Stimulated activated CD4-positive, alpha-beta T cell treated with anti-CD3 and anti-CD28 coated beads, Interleukin-1b, Interleukin-23, amount 100 ng/mL, for 1 hour (primary cell): ENCODE measurements at places on chromosomes 7 and 10.

GRCh38 chr7:29202651-29203069 lies 8.1 kb downstream of the CHN2 start:
- DNase-seq: no peak

DNA sequence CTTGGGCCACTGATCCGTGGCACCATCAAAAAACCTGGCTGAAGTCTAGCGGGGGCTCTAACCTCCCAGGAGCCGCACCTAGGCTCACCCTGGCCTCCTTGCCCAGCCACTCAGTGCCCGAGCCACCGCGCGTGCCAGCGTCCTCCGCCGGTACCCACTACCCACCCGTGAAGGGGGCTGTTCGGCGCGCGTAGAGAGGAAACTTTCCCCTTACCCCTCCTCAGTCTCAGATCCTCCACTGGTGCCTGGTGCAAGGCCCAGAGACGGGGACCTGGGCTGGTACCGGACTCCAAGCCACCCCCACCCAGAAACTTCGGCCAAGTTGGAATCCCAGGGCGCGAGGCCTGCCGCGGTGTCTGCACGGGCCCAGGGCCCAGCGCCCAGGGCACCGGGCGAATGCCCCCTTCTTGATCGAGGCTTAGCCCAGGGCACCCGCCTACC lies 3.5 kb upstream of the EBF3 start:
- DNase-seq: no peak

DNA sequence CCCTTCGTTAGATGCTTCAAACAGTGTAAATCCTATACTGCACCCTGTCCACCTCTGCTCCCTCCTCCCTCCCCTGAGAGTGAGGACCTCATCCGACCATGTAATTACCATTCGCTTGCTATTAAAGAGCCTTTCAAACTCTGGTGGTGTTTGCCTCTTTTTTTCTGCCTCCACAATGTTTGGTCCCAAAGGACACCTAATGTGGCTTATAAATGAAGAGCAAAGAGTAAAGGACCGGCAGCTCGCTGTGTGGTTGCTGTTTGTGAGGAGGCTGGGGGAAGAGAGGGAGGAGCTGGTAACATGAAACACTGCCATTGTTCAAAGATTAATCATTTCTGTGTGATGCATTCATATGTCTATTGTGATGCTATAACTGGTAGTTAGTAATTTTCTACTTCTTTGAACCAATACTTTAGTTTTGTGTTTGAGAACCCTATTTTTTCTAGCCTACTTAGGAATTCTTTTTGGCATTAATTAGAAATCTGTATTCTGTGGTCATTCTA lies 27.9 kb downstream of the MTURN start:
- DNase-seq: no peak

- DNase-seq: no peak
Observed at GRCh38 chr7:37546677-37547076, 98.0 kb upstream of the ELMO1 start.

GRCh38 chr7:8389593-8390261 lies 43.7 kb upstream of the NXPH1 start:
- DNase-seq: no peak

- no peak for DNase-seq
Observed at GRCh38 chr7:49775949-49776443, 2.6 kb downstream of the VWC2 start.

GRCh38 chr7:24733414-24734060 lies 23.7 kb downstream of the GSDME start:
- DNase-seq: no peak

GRCh38 chr7:99679032-99679399 lies 780 bp downstream of the CYP3A5 start:
- no peak for DNase-seq

- no peak for DNase-seq
Observed at GRCh38 chr10:118732245-118733165, 22.3 kb downstream of the CACUL1 start.

GRCh38 chr10:116210588-116211346 lies 62.2 kb downstream of the GFRA1 start:
- DNase-seq: no peak
